Non-pigmented ciliary epithelial cell (primary cell): ENCODE measurements at places on chromosomes 3 and 15.

DNA sequence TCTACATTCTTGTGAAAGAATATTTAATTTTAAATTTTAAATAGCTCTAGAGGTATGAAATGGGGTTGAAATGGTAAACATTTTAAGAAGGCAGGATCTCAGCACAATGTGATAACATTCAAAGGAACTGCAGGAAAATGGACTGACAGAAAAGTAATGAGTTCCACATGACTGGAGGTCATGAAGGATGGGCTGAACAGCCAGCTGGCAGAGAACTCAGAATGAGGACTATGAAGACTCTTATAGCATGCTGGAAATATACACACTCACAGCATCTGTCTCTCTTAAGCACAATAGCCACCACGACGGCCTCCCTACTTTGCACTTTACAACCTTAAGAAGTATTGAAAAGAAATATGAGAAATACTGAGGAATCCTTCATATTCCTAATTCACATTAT is 94.7 kb downstream of the TNIK start:
- no peak for DNase-seq

GRCh38 chr3:124679048-124679638 is 51.1 kb upstream of the UMPS start:
- DNase-seq, result no peak

GRCh38 chr3:53195602-53196574 is 34.9 kb downstream of the PRKCD start:
- no peak for DNase-seq

DNA sequence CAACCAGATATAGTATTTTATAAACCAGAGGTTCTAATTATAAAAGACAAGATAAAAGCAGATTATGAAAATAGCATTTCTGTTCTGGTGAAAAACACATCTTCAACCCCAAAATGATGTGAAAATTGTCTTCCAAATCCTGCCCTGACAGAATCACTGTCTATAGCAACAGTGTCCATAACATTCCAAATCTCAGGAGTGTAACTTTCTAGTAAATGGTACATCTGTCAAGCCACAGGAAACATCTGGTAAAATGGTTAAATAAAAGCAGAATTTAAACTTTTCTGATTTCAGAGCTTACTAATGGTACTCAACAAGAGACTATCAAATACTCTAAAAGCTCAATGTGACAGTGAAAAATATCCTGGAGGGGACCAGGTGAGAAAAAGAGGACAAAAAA is 60.5 kb downstream of the VGLL4 start:
- no peak for DNase-seq

DNA sequence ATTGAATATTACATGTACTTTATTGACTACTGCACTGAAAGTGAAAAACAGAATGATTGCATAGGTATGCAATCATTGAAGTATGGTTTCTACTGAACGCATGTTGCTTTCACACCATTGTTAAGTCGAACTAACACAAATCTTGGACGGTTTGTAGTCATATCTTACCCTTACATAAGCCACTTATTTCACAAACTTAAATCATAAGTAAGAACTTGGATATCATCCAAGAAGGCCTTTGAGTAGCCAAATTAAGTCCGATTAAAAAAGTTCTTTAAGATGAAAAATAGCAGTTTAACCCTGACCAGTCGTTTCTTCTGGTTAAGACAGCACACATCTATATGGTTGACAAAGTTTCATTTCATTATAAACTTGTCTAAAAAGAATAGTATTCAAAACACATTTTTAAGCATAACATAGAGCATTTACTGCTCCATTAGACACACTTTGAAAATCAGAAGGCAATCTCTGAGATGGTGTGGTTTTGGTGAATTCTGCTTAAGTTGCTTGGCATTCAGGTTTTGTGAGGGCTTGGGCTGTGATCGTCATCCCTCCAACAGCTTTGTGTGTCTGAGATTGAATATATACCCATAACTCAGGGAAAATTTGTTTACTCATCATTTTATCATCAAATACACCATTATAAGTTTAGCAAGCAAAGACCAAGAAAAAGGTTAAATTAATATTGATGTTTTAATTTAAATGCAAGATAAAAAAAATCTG is 92.2 kb downstream of the NFKBIZ start:
- no peak for DNase-seq

GRCh38 chr3:45537970-45538640 is 56.4 kb upstream of the LIMD1 start:
- no peak for DNase-seq

DNA sequence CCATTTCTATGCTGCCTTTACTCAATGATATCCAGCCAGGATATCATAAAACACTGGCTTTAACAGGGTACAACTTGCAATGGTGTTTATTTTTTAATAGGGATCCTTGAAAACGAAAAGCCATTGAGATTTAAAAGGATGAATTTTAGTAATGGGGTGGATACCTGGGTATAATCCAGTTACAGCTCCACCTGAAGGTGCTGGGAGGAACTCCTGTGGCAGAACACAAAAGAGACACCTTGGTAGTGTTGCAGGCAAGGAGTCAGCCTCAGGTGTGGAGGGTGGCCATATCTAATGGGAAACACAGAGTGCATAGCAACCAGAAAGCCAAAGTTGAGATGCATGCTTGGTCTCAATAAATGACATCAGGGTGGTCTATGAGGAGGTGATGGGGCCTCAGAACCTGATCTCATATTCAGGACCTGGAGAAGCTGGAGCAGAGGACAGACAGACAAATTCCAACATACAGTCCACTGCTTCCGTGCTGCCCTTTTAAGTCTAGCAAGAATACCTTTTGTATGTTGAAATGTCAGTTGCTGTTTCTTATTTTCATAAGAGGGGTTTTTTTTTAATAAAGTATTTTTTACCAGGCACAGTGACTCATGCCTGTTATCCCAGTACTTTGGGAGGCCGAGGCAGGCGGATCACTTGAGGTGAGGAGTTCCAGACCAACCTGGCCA is 12.0 kb upstream of the PAQR9 start:
- DNase-seq, result no peak

- no peak for DNase-seq
These were observed 11.1 kb upstream of the ZNF620 start for GRCh38 chr3:40494698-40495097.

DNA sequence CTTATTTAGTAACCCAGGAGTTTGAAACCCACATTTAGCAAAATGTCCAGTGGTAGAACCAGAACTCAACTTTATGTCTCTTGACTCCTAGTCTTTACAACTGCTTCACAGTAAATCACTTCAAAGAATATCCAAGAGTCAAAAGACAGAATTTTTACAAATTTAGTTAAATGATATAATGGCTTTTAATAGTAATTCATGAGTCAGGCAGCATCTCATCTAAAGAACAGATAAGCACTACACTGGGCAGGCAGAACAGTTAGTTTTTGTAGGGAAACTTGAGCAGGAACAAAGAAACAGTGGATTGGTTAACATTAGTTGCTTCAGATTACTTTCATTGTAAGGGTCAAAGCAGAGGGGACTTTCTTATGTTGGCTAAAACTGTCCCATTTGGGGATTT is 120.2 kb downstream of the NEO1 start:
- no peak for DNase-seq

- no peak for DNase-seq
These were observed 490.0 kb upstream of the TBL1XR1 start for GRCh38 chr3:177687291-177687690.

- DNase-seq, result no peak
These were observed 47.6 kb upstream of the ST8SIA2 start for GRCh38 chr15:92346063-92346462.

- DNase-seq, result no peak
These were observed 135.5 kb downstream of the STT3B start for GRCh38 chr3:31668242-31668641.

GRCh38 chr15:82146990-82147461 is 101.2 kb upstream of the MEX3B start:
- DNase-seq, result peak; percentile 53

- no peak for DNase-seq
These were observed 1.3 kb downstream of the DENND4A start for GRCh38 chr15:65790694-65791334.

DNA sequence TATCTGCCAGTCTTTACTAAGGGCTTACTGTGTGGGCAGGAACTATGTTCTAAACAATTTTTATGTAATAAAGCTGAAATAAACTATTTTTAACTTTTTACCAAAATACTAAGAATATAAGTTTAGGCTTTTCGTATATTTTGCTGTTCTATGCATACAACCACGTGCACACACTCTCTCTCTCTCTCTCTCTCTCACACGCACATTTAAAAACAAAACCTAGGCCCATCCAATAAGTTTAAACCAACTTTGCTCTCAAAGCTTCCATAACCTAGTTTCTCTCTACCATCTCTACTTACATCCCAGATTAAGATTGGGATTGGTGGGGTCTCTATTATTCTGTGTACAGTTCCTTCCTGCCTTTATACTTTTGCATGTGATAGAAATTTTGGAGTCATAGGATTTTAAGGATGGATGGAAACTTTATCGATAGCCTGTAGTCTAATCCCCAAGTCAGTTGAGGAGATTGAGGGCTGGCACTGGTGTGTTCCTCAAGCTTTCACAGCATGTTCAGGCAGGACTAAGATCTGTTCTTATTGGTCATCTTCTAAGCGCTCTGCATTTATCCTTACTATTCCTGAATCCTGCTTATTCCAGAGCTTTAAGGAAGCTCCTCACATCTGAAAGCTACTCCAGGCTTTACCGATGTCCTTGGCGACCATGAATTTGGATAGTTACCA is 1.8 kb downstream of the GPR171 start:
- no peak for DNase-seq

DNA sequence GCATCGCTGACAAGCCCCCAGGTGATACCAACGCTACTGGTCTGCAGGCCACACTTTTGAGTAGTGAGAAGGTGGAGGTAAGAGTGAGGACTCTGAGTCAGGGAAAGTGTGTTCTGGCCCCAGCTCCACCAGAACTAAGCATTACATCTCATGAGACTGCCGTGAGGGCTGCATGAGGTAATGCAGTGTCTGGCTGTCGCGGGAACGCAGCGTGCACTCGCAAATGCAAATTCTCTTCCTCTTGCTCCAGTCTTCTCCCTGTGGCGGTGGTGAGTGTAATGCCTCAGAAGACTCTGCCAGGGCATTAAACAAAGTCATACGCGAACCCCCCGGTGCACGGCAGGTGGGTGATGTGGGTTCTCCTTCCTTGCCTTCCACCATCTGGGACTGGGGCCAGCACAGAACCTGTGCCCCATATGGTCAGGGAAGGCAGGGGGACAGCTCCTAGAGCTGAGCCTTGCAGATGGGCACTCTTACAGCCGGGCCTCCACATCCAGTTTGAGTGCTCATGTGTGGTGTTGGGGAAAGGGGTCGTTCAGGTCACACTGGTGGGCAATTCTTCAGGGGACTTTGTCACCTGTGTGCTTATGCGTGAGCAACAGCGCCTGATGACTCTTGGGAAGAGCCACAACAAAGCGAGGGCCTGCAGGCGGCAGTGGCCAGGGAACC is 175.8 kb downstream of the XXYLT1 start:
- no peak for DNase-seq

GRCh38 chr3:33061782-33062181 is 35.2 kb downstream of the GLB1 start:
- DNase-seq, result peak; percentile 65

DNA sequence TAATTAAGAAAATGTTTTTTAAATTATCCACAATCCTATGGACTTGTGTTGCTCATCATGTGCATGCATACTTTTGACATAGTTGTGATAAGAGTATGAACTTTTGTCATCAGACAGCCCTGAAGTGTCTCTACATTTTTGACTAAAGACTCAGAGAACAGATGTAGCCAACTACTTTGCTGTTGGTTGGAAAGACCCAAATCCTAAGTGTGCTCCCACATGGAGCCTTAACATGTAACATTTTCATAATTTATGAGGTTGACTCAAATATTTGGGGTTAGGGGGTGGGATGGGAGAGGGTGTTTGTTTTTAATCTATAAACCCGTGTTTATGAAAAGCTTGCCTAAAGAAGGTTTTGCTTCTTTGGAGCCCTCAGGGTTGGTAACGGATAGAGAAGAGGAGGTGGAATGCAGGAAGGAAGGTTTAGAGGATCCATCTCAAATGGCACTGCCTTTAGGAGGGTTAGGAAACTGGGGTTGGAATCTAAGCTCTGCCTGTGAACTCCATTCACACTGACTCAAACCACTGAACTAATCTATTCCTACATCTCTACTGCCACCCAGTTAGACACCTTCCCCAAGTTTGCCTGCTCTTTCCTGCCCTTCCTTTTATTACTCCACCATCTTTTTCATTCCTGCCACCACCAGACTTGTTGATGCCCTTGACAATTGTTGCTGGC is 3.7 kb downstream of the BOC start:
- no peak for DNase-seq
